ENCODE measurements at places on chromosomes 2 and 18.

DNA sequence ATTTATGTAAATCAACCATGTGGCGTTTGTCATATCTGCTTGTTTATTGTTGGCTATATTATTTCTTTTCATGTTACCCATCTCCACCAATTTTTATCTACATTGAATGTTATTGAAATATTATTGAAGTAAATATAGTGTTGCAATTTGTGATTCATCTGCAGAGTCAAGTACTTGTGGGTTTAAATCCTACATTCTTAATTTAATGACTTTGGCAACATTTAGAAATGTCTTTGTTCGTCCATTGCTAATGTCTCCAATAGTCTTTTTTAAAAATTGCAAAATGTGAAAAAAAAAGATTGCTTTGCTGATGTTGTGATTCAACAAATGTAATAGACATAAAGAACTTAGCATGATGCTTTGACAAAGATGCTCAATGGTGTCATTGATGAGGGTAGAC is 1572.8 kb upstream of the PIK3C3 start:
- no peak for DNase-seq

DNA sequence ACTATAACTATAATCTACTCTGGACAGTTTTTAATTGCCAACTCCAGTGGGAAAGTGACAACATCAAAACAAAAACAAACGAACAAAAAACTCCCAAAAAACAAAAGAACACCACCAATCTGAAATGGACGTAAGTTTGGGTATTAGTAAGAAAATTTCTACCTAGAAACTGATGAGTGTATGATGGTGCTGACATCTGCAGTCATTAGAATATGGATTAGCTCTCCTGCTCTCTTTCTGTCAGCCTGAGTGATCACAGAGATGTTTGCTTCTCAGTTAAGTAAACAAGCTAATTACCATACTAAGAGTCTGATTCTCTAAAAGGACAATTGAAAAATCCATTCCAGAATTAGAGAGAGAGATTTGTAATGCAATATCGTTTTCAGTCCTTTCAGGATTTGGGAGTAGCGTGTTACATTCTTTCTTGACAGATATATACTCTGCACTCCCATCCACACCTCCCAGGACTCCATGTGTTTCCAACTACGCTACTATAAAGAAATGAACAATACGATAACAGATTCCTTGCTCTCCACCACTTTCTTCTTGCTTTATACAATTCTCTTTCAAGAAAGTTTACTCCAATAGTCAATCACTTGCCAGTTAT is 1347.4 kb upstream of the PIK3C3 start:
- DNase-seq = no peak

GRCh38 chr2:134610871-134611270 is 107.9 kb downstream of the TMEM163 start:
- no peak for DNase-seq

GRCh38 chr2:110678457-110679336 is 834 bp upstream of the BUB1 start:
- DNase-seq = peak; percentile 19
